ENCODE measurements at places on chromosomes 5 and 9. TPM values are rescaled to one million over a fixed set of nuclear protein-coding genes. Genes with fewer than 3 reads are reported as not detected.

Gene CARTPT
- total RNA-seq = not detected

Gene PTTG1
- 36.3 TPM for total RNA-seq

- no peak for DNase-seq
Measured at GRCh38 chr9:135086597-135087488, 625 bp upstream of the OLFM1 start.

GRCh38 chr5:126884269-126884819 is 107.4 kb downstream of the LMNB1 start:
- DNase-seq = no peak

GRCh38 chr9:4620057-4620765 is 41.9 kb upstream of the PLPP6 start:
- DNase-seq = no peak

GRCh38 chr9:112111461-112111860 is 63.6 kb downstream of the SUSD1 start:
- no peak for DNase-seq

Measured in Peyer's patch (tissue), 4 donors.